ENCODE measurements at places on chromosomes 13 and 19.

DNA sequence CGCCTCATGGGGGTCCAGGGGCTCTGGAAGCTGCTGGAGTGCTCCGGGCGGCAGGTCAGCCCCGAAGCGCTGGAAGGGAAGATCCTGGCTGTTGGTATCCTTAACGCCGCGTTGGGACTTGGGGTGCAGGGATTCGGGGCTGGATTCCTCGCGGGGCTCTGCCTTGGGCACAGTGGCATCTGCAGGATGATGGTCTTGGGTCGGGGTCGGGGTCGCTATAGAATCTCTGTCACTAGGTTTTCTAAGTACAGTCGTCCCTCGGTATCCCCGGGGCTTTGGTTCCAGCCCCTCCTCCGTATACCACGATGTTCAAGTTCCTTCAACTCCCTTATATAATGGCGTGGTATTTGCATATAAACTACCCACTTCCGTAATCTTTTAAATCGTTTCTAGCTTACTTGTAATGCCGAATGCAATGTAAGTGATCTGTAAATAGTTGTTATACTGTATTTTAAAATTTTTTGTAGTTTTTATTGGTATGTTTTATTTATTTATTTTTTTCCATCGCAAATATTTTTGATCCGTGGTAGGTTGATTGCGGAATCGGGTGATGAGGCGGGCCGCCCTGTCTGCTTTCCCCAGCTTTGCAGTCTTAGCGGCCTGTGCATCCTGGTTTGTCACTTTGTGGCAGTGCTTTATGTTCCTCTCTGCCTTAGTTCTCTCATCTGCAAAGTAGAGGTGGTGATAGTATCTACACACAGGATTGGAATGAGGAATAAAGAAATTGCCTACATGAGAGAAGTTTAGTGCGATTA lies 606 bp downstream of the ERCC5 start:
- DNase-seq, result no peak

DNA sequence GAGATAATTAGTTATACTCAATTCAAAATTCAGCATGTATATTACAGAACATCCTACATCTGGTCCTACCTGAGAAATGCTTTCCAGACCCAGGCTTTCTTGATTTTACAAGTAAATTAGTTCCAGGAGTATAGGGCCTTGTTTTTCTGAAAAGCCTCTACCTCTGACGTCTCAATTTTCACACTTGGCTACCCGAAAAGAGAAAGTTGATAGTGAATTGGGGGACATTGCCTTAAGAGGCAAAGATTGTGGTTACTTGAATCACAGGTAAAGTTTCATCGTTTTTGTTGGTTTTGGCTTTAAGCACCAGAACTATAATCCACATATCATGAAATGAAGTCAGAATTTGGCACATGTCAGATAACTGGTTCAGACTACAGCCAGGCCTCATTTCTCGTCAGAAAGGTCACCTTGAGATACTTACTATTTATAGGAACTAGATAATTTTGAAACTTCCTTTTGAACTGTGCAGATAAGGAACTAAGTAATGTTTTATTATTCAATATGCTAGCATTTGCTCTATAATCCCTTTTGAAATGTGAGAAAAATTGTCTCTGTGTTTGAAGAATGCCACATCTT lies 30.8 kb downstream of the FAM124A start:
- no peak for DNase-seq

GRCh38 chr13:92460479-92460878 lies 766.1 kb upstream of the GPC6 start:
- DNase-seq, result no peak

DNA sequence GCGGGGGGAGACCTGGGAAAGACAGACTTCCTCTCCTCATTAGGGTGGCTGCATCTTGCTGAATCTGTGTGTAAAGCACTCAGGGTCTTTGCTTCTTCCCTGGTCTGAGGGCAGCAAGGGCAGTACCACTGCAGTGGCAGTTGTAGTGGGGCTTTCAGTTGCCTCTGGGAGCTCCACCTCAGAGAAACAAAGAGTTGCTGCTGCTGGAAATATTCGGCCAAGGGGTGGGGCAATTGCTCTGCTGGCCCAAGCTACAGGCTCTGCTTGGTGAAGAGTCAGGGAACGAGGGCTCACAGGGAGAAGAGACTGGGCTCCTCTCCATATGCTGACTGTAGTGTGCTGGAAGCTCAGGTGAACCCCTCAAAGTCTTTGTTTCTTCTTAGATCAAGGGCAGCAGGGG lies 52.5 kb downstream of the POSTN start:
- no peak for DNase-seq

DNA sequence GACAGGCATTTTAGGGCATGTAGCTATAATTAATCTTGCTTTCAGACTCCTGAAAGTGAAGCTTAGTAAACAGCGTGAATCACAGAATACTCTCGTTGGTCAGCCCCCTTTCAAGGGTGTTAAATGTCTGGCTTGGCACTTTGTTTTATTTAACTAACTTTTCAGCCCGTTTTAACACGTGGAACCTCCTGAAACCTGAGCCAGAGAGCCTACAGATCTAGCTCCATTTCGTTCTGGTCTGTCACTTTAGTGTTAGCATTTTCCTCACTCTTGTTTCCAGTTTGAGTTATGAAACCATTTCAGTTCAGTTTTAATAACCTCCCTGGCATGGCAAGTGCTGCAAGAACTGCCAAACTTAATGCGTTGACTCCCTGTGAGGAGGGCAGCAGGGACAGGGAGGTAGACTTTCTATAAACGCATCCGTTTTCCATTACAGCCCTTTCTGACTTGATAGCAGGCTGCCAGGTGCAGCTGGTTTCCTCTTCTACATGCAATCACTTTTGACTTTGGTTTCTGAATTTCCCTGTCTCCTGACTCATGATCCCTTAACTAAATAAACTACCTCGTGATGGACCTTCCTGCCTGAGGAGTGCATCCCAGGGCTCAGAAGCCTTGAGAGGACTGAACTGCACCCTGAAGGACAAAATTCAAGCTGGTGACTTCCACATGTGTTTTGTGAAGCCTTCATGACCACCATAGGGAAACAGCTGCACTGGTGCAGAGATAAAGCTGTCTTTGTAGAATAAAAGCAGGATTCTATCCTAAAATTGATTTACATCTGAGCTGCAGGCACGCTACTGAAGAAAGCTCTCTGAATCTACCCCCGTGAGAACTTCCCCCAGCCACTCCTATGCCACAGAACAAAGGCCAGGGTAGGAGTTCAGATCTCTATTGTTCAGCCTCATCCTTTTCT lies 192.6 kb downstream of the DLEU7 start:
- DNase-seq, result no peak

- no peak for DNase-seq
Measured at GRCh38 chr13:40341096-40341471, 325.4 kb downstream of the FOXO1 start.

GRCh38 chr19:2140138-2140569 lies 11.2 kb downstream of the AP3D1 start:
- DNase-seq, result no peak

- no peak for DNase-seq
Measured at GRCh38 chr13:112066624-112067004, 335 bp upstream of the SOX1 start.
